ENCODE measurements at places on chromosomes 13 and 19. TPM values are rescaled to one million over a fixed set of nuclear protein-coding genes. Genes with fewer than 3 reads are reported as not detected.

The NUCB1 gene
- 133 TPM for total RNA-seq

The PRTN3 gene
- total RNA-seq = not detected

The SPIB gene
- total RNA-seq = not detected

The ATP4A gene
- total RNA-seq = not detected

The DNAAF3 gene
- not detected for total RNA-seq

The BICRA gene
- total RNA-seq = 43.8 TPM

The SPRED3 gene
- total RNA-seq = 1.3 TPM

The RASAL3 gene
- 122 TPM for total RNA-seq

The TMEM272 gene
- 3.3 TPM for total RNA-seq

The DMAC2 gene
- 26.8 TPM for total RNA-seq

The KRTDAP gene
- total RNA-seq = not detected

The LILRA1 gene
- total RNA-seq = not detected
